ENCODE measurements at places on chromosomes 5 and 9.

GRCh38 chr5:61304590-61305381, 27.3 kb upstream of the ZSWIM6 start:
- DNase-seq: no peak

DNA sequence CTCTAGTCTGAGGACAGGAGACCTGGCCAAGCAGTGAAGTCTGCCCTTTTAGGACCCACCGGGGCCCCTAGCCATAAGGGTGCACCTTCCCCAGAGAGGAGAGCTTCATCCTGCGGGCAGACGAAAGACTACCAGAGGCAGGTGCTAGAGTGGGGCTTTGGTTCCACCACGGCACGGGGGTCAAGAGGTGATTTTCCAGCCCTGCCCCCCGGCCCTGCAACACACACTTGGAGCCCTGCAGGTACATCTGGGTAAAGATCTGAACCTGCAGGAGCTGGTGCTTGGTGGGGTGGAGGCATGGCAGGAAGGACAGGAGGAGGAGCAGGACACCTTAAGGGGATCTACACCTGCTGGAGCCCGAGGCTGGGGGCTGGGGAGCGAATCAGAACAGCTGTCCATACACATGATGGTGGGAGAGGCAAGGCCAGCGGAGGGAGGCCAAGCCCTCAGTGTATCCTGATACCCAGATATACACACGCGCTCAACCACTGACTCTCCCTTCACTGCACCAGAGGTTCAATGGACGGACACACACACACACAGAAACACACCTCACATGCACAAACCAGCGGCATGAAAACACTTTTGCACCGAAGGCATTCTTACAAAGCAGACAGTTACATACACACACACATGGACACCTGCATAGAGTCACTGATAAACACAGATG, 98.4 kb upstream of the MVB12B start:
- no peak for DNase-seq

DNA sequence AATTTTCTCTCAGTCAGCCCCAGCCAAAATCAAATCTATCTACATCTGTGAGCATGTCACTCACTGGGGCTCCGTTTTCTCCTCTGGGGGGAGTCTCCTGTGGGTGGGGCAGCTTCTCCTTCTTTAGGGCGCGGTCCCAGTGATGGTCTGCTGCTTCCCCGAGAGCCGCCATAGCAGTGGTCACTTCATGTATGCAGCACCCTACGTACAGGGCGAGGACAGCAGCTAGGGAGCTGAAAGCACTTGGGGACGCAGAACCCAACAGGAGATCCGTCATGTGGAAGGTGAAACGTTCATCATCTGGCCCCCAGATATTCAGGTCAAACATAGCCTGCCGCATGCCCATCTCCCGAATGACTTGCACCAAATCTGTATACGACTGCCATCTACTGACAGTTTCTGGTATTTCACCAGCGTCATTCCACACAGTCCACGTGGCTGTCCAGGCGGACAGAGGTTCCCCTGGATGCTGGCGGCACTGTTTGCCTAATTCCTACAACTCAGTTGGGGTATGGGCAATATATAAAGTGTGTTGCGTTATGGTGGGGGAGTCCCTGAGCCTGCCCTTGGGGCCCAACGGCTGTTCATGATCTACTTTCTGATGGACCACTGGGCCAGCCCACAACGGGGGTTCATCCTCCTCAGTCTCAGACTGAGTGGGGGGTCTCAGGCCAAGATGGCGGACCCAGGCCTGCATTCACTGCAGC, 795.0 kb downstream of the EFNA5 start:
- peak; percentile 43 for DNase-seq

GRCh38 chr9:126916909-126917308, 2.3 kb downstream of the RALGPS1 start:
- DNase-seq: peak; percentile 20

DNA sequence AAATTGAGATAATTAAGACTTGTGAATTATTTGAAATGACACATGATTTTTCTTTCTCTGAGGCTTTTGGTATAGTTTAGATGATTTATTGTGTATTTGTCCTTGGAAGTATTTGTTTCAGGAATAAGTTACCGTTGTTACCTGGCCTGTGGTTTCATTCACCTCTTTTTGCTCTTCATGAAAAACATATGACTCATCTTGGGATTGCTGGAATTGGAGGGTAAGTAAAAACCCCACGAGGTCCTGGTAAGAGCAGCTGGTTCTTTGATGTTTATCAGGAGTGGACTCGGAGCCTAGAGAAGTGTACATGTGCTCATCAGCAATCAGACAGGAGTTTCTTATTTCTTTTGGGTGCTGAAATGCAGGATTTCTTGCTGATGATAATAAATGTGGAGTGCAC, 275.3 kb downstream of the PSAT1 start:
- DNase-seq: no peak

GRCh38 chr9:78663369-78663768, 366.4 kb downstream of the PSAT1 start:
- no peak for DNase-seq

- DNase-seq: no peak
These were observed 57.0 kb upstream of the NEURL1B start for GRCh38 chr5:172583931-172584511.

GRCh38 chr5:167897371-167897770, 394.1 kb upstream of the WWC1 start:
- no peak for DNase-seq

- no peak for DNase-seq
These were observed 145.5 kb downstream of the DCP2 start for GRCh38 chr5:113122053-113122452.

GRCh38 chr9:32172256-32172655, 212.2 kb upstream of the ACO1 start:
- no peak for DNase-seq

DNA sequence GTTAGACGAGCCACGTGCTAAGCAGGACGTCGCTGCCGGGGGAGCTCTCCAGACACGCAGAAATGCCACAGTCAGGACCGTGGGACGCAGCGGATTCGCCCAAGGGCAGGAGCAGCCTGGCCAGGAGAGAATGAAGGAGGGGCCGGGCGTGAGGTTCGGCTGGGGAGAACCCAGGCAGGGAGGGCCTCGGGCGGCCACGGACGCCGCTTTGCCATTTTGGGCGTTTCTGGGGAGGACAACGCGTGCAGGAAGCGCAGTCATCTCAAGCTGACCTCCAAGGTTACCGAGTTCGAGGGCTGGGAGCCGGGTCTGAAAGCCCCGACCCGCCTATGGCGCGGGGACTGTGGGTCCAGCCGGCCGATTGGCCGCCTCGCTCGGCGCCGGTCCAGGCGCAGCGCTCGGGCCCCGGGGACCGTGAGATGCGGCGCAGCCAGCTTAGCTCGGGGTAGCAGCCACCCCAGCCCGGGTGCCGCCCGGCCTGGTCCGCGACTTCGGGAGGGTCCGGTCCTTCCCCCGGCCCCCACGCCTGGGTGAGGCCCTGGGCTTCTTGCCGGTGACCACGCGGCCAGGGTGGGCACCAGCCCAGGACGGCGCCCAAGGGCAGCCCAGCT, 760 bp upstream of the MAN1B1 start:
- DNase-seq: peak; percentile 45

DNA sequence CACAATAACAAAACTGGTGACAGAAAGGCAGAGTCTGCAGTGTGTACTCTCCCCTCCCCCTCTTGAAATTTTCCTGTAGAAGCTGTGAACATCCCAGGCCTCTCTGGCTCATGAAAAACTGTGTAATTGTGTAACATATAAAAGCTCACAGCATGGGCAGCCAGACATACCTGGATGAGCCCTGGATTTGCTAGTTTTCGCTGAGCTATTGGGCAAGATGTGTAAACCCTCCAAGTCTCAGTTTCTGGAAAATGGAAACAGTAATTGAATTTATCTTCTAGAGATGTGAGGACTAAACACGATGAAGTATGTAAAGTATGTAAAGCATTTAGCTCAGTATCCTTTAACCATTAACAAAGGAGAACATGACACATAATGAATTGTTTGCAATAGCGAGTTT, 143.2 kb upstream of the ANKH start:
- DNase-seq: no peak

DNA sequence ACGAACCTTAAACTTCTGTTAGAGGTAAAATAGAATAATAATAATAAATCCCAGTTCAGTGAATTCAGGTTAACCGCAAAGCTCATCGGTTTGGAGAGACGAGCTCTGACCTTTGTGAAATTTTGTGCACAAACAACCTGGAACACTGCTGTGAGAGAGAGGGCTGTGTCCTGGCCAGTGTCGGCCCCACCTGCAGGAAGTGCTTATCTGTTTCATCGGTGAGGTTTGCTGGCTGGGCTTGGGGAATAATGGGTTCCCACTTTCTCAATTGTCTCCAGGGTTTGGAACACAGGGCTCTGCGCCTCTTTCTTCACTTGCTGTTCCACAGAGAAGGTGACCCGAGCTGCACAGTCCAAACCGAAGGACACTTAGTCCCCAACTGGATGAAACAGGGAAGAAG, 19.3 kb upstream of the CLPTM1L start:
- DNase-seq: no peak

GRCh38 chr5:54611290-54611951, 93.9 kb downstream of the SNX18 start:
- no peak for DNase-seq

- no peak for DNase-seq
These were observed 25.5 kb downstream of the CTSL start for GRCh38 chr9:87751423-87751822.

- peak; percentile 60 for DNase-seq
These were observed 798 bp downstream of the REEP5 start for GRCh38 chr5:112921026-112921832.

GRCh38 chr9:20962536-20963225, 68.8 kb downstream of the HACD4 start:
- DNase-seq: no peak

DNA sequence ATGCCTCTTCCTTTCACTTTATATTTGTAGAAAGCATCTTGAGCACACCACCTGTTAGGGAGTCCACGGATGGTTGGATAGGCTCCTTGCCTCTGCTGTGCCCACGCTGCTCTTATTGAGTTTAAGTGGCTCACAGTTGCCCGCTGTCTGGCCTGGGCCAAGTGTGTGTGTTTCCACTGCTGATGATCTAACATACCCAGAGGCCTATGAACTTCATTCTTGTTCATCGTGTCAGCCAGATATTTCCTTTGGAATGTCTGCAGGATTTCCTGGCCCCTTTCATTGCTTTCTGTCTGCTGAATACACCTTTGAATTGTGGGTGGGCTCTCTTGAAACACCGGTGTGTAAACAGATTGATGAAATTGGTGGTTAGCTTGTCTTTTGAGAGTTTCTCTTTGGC, 46.6 kb downstream of the MVB12B start:
- DNase-seq: no peak

DNA sequence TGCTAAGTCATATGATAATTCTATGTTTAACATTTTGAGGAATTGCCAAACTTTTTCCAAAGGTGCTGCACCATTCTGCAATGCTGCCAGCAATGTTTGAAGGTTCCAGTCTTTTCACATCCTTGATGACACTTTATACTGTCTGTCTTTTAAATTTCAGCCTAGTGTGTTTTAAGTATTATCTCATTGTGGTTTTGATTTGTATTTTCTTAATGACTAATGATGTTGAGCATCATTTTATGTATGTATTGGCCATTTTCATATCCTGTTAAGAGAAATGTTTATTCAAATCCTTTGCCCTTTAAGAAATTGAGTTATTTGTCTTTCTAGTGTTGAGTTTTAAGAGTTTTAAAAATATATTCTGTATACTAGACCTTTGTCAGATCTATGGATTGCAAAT, 5.0 kb upstream of the TEX48 start:
- no peak for DNase-seq

- no peak for DNase-seq
These were observed 47.8 kb upstream of the IER5L start for GRCh38 chr9:129225815-129226214.

DNA sequence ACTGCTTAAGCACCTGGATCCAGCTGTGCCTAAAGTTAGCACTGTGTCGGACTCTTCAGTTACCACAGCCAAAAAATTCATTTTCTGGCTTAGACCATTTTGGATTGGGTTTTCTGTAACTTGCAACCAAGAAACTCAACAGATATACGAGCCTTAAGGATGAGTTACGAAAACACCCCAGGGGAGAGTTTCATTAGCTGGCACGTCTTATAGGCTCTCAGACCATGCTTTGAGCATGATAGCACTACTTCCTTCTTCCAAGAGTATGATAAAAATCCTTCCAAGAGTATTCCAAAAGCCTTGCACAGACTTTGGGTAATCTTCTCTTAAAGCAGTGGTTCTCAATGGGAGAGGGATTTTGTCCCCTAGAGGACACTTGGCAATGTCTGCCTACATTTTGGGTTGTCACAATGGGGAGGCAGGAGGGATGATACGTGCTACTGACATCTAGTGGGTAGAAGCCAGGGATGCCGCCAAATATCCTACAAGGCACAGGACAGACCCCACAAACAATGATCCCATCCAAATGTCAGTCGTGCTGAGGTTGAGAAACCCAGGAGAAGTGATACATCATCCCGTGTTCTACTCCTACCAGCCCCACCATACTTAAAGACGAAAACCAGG, 64.8 kb downstream of the SMIM23 start:
- DNase-seq: peak; percentile 70

DNA sequence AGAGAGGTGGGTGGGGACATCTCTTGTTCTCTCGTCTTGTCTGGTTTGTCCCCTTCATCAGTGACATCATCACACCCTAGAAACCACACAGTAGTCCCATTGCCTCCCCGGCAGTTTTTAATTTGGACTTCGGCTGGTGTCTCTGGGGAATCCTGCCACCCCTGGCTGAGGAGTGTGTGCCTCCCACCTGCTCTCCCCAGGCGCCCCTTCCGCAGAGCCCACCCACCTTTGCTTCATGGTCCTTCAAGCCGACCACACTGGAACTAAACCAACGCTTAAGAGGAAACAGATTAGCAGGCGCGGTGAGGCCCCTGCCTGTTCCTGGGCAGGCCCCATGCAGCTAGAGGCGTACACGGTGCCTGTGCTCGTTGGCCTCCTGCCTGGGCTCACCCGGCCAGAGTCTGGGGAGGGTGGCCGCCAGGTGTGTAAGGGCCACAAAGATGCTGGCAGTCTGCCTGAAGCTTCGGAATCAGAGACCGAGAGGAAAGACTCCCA, 107.6 kb upstream of the SPRY4 start:
- no peak for DNase-seq

- no peak for DNase-seq
These were observed 26.6 kb downstream of the PHF2 start for GRCh38 chr9:93603011-93603410.

GRCh38 chr5:86918246-86918645, 300.5 kb downstream of the COX7C start:
- DNase-seq: no peak
